ENCODE measurements at places on chromosomes 5 and 9.

- DNase-seq = no peak
Measured at GRCh38 chr5:142753116-142753631, 17.0 kb upstream of the ARHGAP26 start.

DNA sequence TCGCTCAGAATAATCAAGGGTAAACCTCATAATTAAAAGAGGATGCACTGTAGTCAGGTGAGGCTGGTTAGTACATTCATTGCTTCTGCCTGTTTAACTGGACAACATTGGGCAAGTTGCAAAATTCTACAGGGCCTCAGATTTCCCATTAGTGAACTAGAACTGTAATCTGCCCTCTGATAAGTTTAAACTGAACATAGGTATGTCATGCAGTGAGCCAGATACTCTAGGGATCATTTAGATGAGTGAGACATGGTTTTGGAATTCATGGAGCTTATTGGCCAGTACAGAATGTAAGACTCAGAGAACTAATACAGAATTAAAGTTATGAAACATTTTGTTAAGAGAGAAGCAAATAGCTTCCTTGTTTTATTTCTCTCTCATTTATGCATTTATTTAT lies 35.9 kb downstream of the RNF44 start:
- DNase-seq = no peak

GRCh38 chr5:5523066-5523505 lies 100.6 kb downstream of the ICE1 start:
- DNase-seq = no peak

DNA sequence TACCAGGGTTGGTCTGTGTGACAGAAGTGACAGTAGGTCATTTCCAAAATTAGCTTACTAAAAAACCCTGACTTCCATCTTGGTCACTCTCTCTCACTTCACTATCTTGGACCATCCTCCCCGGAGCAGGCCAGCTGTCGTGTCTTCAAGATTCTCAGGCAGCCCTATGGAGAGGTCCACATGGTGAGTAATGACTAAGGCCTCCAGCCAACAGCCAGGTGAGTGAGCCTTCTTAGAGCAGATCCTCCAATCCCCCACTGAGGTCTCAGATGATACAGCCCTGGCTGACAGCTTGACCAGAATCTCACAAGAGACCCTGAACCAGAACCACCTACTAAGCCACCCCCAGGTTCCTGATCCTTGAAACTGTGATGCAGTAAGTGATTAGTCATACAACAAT lies 92.0 kb downstream of the DCP2 start:
- DNase-seq = no peak

DNA sequence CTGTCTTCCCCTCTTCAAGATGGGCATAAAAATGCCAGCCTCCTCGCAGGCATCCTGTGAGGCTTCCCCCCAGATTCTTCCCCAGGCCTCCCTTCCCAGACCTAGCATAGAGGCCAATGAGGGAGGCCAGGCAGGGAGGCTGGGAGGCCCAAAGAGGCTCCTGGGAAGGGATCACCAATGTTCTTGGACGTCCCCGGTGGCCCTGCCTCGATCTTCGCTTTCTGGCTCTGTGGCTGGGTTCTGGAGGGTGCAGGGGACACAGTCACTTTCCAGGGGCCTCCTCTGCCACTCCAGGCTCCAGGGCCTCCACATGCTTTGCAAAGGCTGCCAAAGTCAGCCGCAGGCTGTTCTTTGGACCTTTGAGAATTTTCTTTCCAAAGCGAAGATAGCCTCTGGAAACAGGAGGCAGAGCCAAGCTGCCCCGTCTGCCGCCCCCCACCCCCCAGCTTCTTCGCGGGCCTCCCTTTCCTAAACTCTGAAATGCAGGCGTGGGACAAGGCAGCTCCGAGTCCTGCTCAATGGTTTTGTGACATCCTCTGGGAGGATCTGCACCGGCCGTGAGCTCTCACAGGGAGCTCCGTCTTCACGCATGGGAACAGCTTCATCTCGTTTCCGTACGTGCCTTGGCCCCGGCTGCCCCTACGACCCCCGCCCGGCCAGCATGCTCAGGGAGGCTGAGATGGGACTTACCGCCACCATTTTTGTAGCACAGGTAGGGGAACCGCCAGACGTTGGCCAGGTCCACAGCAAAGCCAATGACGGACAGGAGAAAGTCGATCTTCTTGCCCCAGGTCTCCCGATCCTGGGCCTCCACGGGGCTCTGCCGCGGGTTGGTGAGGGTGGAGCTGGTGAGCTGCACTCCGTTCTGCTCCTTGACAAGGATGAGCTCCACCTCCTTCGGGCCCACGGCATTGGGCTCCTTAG lies 2.8 kb downstream of the SLC6A3 start:
- DNase-seq = no peak

- DNase-seq = no peak
Measured at GRCh38 chr9:131516100-131516499, 13.4 kb downstream of the POMT1 start.

- no peak for DNase-seq
Measured at GRCh38 chr5:111385970-111386831, 126.1 kb downstream of the STARD4 start.

- DNase-seq = no peak
Measured at GRCh38 chr5:61332851-61333320, 828 bp downstream of the ZSWIM6 start.

DNA sequence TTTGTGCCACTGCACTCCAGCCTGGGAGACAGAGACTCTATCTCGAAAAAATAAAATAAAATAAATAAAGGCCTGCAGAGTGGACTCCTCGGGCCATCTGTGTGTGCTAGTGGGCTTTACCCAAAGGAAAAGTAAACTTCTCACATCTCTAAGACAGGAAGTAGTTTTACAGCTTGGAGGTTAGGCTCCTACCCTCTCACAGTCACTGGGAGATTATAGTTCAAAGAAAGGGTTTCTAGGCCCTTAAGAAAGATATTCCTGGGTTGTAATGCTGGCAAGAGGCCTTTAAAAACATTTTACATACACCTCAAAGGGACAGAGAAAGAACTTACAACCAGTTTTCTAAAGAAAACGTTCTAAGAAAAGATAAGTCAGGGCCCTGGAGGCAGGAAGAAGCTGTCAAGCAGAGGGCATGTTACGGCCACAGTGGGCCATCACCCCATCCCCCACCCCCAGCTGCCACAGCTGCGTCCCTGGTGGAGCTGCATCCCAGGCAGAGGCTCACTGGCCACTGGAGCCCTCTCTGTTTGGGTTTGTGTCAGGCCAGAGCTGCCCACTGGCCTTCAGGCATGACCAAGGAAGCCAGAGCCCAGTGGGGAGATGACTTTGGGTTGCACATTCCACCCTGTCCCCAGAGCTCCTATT lies 78.1 kb upstream of the CDK20 start:
- no peak for DNase-seq

GRCh38 chr5:14735944-14736343 lies 71.4 kb downstream of the OTULIN start:
- no peak for DNase-seq

GRCh38 chr9:109248133-109248581 lies 72.7 kb downstream of the EPB41L4B start:
- no peak for DNase-seq

- no peak for DNase-seq
Measured at GRCh38 chr9:95506428-95506677, 10.4 kb downstream of the PTCH1 start.

GRCh38 chr5:130023604-130024003 lies 119.3 kb downstream of the CHSY3 start:
- no peak for DNase-seq

- no peak for DNase-seq
Measured at GRCh38 chr5:68995845-68996545, 97.8 kb upstream of the SLC30A5 start.

DNA sequence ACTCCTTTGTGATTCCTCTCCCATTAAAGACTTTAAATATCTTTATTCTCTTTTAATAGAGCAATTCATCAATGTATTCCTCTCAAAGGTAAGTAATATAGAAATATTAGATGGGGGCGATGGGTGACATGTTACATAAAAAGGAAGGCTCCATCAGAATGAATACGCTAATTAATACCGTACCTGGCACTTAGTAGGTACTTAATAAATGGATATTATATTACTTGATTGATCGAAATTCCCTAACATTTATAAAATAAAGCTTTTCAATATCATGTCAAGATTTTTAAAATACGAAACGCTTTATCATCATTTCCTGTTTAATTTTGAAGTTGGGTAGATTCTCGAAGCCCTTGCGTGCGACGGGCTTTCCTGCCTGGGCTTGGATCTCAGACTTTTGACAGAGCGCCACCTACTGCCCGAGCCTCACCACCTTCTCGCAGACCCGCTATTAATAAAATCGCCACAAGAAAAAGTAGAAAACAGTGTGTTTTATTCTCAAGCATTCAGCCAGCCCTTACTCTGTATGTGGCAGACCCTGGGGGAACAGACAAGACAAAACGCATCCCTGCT lies 99.4 kb downstream of the C5orf15 start:
- peak; percentile 35 for DNase-seq

DNA sequence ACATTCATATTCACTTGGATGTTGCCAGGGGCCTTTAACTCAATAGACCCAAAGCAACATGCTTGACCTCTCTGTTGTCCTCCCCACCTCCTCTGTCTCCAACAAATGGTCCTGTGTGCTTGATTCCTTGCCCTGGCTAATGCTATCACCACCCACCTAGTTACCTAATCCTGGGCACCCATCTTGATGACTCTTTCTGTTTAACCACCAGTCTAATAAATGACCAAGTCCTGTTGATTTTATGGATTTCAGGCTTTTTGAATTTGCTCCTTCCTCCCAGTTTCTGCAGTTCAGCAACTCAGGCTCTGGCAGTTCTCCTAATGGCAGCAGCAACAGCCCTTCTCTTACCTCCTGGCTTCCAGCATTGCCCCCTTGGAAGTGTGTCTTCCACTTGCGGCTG lies 246.3 kb upstream of the KLF4 start:
- DNase-seq = no peak

DNA sequence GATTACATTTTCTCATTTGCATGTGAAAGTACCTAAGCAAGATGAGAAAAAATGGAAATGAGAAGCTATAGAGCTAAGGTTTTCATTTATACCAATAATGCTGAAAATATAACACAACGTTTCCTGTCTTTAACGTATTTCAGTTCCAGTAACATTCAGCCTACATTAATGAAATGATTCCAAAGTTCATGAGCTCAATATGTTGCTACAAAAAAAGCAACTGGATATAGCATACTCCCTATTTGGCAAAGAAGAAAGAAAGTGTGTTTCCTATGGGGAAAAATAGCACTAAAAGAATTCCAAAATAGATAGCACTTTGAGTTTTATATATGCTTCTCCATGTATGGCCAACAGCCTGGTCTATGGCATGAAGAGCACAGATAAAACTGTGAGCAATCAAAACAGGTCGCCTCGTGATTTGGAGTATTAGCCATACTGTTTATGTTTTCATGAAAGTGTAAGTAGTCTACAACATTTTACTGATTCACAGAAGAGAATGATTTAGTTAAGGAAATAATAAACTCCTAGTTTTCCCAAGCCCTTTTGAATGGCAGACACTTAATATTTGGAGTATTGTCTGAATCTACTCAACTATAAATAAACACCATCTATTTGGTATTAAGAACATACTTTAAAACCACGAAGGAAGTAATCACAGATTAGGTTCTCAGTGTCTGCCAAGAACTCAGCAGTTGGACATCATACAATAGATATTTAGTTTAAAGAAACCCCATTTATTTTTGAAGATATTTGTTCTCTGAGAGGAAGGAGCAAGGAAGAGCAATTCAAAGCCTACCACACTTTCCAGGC lies 258.7 kb upstream of the RASA1 start:
- no peak for DNase-seq

- no peak for DNase-seq
Measured at GRCh38 chr5:95284572-95285408, at the start of gene MCTP1. TSS of gene MCTP1 (minus strand) at chr5:95285094.

- DNase-seq = no peak
Measured at GRCh38 chr9:93268551-93269314, 84.8 kb downstream of the WNK2 start.

DNA sequence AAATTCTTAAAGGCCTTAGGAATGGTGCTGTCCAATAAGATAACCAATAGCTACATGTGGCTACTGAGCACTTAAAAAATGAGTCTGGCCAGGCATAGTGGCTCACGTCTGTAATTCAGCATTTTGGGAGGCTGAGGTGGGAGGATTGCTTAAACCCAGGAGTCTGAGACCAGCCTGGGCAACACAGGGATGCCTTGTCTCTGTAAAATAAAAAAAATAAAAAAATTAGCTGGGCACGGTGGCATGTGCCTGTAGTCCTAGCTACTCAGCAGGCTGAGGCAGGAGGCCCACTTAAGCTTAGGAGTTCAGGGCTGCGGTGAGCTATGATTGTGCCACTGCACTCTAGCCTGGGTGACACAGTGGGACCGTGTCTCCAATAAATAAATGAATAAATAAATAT lies 1.3 kb upstream of the SLC22A5 start:
- no peak for DNase-seq

DNA sequence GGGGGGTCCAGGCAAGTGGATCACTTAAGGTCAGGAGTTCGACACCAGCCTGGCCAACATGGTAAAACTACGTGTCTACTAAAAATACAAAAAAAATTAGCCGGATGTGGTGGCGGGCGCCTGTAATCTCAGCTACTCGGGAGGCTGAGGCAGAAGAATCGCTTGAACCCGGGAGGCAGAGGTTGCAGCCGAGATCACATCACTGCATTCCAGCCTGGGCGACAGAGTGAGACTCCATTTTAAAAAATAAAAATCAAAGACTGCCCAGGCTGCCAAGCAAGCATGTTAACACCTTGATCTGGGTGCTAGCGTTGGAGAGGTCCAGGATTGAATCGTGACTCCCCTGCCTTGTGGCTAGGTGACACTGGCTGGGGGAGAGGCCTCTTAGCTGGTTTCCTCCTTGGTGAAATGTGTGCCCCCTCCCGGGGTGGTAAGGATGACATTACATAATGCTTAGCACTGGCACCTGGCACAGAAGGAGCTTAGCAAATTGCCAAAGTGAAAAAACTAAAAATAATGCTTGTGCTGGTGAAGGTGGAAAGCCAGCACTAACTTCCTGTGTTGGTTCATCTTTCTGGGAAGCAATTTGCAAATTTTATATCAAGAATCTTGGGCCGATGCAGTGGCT lies 2.2 kb upstream of the CIZ1 start:
- DNase-seq = no peak

DNA sequence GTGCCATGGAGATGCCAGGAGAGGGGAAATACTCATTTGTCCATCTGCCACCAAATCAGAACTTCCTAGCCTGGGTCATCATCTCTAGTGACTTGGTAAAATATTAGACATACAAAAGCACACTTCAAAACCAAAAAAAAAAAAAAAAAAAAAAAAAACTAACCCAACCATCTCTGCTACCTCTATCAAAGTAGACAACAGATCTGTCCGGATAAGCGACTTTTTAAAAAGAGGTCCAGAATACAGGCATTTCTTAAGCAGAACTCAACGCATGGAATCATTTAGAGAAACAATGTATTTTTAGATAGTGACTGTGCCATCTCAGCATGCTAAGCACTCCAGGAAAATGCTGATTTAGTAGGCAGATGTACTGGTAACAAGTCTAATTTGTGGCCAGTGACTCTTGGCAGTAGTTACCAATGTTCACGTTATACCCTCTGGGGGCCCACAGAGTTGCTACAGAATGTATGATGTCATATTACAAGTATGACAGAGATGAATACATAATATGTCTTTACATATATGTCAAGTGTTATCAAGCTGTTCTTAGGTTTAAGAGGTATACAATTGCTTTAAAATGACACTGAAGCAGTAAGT lies 107.8 kb downstream of the SMIM23 start:
- no peak for DNase-seq

All from stimulated activated CD8-positive, alpha-beta memory T cell treated with anti-CD3 and anti-CD28 coated beads, Interleukin-2, amount 100 ng/mL, for 1 hour (primary cell).